ENCODE measurements at places on chromosomes 11 and 22.

GRCh38 chr11:36230779-36231699 lies 58.2 kb downstream of the COMMD9 start:
- peak; percentile 53 for DNase-seq

DNA sequence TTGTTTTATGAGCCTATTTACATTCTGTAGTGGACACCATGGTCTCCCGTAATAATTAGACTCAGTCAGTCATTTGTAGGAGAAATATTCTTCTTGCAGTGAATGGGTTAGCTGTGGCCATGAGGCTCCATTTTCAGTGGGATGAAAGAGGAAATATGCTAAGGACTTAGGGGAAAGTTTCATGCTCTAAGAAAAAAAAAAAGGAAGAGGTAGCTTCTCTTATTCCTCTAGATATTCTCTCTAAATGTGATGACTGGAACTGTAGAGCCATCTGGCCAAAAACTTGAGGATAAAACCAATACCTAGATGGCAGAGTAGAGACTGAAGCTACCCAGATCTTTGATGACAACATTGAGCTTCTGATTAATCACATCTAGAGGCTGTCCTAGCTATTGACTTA lies 75.8 kb upstream of the SESN3 start:
- no peak for DNase-seq

DNA sequence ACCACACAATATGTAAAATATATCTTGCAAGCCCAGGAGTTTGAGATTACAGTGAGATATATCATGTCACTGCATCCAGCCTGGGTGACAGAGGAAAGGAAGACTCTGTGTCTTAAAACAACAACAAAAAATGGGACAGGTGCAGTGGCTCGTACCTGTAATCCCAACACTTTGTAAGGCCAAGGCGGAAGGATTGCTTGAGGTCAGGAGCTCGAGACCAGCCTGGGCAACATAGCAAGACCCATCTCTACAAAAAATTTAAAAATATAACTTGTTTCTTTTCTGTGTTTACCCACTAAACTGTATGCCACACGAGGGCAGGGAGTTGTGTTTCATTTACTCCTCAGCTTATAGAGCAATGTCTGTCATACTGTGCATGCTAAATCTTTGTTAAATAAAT lies 3.1 kb downstream of the ZNF280A start:
- no peak for DNase-seq

DNA sequence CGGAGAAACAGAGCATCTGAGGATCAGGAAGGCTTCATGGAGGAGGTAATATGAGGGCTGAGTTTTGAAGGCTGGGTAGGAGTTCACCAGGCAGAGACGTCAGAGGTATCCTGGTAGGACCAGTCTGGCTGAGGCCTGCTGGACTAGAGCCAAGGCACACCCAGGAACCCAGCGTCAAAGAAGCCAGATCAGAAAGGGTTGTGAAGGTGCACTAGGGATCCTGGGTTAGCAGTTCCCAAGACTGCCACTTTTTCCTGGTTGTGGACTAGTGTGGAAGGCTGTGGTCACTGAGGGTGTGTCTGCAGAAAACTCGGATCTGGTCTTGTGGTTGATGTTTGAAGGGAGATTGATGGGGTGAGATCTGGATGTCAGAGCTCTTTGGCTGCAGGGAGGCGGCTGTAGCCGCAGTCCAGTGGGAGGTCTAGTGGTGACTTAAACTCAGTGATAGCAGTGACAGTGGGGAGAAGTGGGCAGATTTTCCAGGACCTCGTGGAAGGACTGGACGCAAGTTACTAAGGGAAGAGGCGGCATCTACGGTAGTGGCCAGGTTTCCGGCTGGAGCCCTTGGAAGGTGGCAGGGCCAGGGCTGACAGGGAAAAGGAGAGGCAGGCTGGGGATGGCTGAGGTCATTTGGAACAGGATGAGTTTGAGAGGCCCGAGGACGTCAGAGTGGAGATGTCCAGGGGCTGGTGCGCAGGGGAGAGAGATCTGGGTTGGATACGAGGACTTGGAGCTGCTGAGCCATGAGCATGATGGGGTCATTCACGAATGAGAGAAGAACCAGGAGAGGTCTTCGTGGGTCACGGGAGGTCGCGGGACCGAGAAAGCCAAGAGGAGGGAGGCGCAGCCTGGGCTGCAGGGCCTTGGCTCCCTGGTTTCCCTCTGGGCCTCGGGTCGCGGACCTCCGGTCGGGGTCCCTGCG lies 10.9 kb downstream of the RELA start:
- no peak for DNase-seq

DNA sequence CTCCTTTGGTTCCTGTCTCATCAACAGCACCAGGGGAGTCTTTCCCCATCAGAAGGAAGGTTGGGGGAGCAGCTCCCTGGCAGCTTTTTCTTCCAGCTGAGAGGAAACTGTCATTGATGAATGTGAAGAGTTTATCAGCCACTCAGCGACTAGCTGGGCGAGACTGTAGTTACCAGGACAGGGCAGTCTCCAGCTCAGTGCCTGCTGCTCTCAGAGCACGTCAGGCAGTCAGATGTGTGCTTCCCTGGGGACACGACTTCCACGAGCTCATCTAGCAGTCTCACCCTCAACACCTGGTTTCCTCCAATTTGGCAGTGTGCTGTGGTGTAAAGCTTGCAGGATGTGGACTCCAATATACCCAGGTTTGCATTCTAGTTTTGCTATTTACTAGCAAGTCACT lies 12.5 kb upstream of the C1QTNF4 start:
- DNase-seq: no peak

DNA sequence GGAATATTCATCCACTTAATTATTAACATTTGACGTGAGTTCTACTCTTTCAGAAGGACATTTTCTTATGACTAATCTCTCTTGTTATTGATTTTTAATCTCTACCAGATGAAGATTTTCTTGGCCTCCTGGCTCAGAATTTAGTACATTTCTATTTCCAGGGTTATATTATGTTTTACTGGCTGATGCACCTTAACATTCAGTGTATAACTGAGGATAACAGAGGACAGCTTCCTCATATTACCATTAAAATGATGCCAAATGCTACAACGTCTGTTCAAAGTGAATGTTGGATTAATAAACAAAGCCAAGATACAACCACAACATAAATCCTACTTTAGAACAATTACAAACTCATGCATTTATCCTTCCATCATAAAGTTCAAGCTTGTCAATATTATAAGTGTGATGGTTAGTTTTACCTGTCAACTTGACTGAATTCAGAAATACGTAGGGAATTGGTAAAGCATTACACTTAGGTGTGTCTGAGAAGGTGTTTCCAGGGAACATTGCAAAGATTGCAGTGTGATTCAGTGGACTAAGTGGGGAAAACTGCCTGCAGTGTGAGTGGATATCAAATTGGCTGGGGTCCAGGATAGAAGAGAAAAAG lies 485.2 kb downstream of the LRRC4C start:
- no peak for DNase-seq

GRCh38 chr22:48340191-48340590 lies 1487.5 kb downstream of the BRD1 start:
- no peak for DNase-seq

DNA sequence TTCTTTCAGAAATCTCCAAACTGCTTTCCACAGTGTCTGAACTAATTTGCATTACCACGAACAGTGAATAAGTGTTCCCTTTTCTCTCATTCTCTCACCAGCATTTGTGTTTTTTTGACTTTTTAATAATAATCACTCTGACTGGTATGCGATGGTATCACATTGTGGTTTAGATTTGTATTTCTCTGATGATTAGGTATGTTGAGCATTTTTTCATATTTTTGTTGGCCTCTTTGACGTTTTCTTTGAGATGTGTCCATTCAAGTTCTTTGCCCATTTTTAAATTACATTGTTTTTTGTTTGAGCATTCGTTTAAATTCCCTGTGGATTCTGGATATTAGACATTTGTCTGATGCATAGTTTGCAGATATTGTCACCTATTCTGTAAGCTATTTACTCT lies 1639.6 kb upstream of the TENM4 start:
- DNase-seq: no peak

DNA sequence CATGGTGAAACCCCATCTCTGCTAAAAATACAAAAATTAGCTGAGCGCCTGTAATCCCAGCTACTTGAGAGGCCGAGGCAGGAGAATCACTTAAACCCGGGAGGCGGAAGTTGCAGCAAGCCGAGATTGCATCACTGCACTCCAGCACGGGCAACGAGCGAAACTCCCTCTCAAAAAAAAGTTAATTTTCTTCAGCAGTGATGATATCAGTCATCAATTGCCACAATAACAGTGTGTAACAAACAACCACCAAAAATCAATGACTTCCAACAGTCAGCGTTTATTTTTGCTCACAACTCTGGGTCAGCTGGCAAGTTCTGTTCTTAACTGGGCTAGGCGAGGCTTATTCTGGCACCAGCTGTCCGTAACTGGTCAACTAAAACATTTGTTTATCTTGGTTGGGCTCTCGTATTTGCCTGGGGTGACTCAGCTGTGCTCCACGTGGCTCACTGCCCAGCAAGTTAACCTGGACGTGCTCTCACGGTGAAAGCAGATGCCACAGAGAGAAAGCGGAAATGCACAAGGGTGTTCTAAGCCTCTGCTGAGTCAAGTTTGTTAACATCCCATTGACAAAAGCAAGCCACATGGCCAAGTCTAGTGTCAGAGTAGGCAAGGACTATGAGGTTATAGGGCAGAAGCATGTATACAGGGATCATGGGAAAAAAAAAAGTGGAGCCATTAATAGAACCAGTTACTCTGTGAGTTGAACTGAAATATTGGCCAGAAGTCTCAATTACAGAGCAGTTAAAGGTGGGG lies 52.1 kb downstream of the LHFPL7 start:
- peak; percentile 76 for DNase-seq

- DNase-seq: no peak
Observed at GRCh38 chr11:57097149-57097548, 84.6 kb upstream of the LRRC55 start.

Measured in H54 (cell line).